T1000 (cell line): ENCODE measurements at places on chromosomes 2 and 18.

- no peak for DNase-seq
These were observed 97.8 kb downstream of the ZFP36L2 start for GRCh38 chr2:43128559-43128955.

GRCh38 chr2:98404556-98405250 lies 40.0 kb upstream of the INPP4A start:
- DNase-seq = peak; percentile 52

- no peak for DNase-seq
These were observed 11.2 kb downstream of the ATP6V1B1 start for GRCh38 chr2:70946832-70947442.

DNA sequence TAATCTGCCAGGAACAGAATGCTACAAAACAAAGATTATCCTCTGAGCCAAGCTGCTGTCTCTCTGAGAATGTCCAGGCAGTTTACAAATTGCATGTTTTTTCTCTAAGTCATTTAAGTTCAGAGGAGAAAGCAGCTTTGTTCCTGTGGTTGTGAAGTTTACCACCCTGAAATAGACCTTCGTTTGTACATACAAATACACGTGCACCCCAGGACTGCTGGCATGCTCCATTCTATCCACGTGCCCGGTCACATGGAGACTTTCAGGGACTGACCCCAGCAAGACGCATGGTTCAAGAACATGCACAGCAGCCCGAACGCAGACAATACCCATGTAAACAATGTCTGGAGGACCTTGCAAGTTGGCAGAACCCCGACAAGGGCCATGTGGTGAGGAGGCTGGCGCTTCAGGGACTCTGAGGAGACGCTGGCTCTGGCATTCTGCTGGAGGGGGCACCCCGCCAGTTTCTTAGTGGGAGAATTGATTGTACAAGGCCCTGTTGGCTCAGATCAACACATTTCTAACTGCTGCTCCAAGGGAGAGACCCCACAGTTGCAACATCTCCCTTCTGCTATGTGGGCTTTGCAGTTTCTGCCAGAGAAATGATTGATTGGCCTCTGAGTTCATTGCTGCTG lies 33.3 kb downstream of the FAM178B start:
- DNase-seq = no peak

GRCh38 chr18:22307528-22307927 lies 110.2 kb downstream of the CTAGE1 start:
- no peak for DNase-seq

DNA sequence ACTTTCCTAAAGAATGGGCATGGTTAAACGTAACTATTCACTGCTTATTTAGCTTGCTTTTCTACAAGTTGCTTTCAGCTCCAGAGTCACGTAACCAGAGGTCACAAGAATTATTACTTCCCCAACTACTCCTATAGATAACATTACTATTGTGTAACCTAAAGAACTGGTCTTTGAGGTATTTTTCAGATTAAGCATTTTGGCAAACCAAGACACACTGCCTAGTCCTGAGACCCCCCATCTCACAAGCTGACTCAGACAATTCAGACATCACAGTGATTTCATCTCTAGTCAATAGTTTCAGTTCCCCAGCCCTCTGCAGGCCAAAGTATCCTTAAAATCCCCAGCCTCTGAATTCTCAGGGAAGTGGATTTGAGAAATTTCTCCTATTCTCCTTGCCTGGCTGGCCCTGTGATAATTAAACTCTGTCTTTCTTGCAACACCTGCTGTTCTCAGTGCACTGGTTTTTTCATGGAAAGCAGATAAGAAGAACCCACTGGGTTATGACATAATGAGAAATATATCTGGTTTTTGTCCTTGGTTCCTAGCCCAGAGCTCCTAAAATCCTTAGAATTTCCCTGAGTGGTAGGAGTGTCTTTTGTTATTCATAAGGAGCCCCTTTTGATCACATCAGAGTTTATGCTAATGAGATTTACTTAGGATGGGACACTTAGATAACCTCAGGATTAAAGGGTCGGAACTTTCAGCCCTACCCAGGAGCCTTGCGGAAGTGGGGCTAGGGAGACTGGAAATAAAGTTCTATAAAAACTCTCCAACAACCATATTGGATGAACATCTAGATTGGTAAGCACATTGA lies 1310.8 kb upstream of the CHAC2 start:
- no peak for DNase-seq
